ENCODE measurements at places on chromosomes 1 and 21. TPM values are rescaled to one million over a fixed set of nuclear protein-coding genes. Genes with fewer than 3 reads are reported as not detected.
A peak's percentile ranks its signal among the peaks of the same experiment; 100 is the strongest.

GRCh38 chr1:24875257-24875656, 54.8 kb downstream of the RUNX3 start:
- DNase-seq: no peak

GRCh38 chr1:174946031-174946430, 53.7 kb upstream of the CACYBP start:
- no peak for DNase-seq

- no peak for DNase-seq
Observed at GRCh38 chr1:216929870-216930582, 206.8 kb upstream of the ESRRG start.

GRCh38 chr21:25953659-25954058, 216.9 kb downstream of the APP start:
- no peak for DNase-seq

DNA sequence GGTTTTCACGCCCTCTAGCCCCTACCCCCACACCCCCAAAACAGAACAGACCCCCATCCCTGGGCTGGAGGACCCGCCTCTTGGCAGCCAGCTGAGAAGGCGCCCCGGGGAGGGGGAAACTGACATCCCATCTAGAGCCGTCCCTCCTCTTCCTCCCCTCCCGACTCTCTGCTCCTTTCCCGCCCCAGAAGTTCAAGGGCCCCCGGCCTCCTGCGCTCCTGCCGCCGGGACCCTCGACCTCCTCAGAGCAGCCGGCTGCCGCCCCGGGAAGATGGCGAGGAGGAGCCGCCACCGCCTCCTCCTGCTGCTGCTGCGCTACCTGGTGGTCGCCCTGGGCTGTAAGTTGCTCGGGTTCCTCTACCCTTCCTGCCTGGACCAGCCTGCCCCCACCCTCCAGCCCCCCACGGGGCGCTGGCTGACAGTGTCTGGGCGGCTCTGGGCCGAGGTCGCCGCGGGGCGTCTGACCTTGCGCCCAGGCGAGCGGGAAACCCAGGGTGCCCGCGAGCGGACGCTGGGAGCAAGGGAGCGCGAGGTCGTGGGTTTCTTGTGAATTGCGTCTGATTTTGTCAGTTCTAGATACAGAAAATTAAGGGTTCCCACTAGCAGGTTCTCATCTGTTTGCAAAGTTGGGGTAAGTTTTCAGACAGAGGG, 618 bp downstream of the JAM2 start:
- peak; percentile 42 for DNase-seq

- no peak for DNase-seq
Observed at GRCh38 chr21:34189506-34189905, 116.1 kb downstream of the MRPS6 start.

DNA sequence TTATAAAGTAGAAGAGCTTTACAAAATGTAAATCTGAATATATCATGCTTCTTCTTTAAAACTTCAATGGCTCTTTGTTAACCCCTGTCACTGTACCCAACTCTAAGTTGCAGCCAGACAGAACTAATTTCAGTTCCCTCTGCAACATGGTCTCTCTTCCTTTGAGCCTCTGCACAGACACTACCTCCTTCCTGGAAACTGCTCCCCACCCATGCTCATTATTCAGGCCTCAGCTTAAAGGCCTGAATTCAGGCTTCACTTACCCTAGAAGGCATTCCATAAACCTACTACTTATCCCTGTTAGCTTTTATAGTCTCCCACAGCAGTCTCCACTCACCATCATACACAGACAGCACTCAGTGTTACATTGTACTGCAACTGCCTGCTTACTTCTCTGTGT, 2.6 kb upstream of the EEIG2 start:
- DNase-seq: no peak

DNA sequence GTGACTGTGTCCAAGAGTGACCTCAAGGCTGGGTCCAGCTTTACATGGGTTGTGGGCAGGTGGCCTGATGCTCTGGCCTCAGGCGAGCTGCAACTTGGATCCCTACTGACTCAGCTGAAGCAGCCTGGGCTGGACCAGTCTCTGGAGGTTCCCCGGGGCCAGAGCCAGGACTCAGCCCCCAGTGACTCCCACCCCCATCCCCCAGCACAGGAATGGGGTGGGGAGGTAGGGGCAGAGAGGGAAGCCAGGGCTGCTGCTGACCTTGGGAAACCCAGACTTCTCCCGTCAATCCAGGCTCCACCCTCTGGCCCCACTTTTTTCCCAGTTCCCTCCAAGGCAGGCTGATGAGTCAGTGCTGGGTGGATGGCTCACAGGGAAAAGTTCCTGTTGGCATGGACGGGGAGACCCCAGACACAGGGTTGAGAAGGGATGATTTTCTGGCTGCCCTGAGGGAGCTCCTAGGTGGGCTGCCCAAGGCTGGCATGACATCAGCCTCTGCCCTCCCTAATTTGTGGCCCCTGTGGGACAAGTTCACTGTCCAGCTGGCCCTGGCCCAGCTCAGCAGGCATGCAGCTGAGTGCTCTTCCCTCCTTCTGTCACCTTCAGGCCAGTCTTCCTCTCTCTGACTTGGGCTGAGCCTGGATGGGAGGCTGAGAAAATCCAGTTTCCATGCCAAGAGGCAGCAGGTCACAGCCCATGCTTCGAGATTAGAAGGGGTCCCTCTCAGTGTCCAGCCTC, 2.2 kb downstream of the ZC3H12A start:
- peak; percentile 84 for DNase-seq

- DNase-seq: peak; percentile 87
Observed at GRCh38 chr1:26284597-26285347, 4.9 kb downstream of the SH3BGRL3 start.

- no peak for DNase-seq
Observed at GRCh38 chr1:183235503-183235902, 49.4 kb downstream of the LAMC2 start.

DNA sequence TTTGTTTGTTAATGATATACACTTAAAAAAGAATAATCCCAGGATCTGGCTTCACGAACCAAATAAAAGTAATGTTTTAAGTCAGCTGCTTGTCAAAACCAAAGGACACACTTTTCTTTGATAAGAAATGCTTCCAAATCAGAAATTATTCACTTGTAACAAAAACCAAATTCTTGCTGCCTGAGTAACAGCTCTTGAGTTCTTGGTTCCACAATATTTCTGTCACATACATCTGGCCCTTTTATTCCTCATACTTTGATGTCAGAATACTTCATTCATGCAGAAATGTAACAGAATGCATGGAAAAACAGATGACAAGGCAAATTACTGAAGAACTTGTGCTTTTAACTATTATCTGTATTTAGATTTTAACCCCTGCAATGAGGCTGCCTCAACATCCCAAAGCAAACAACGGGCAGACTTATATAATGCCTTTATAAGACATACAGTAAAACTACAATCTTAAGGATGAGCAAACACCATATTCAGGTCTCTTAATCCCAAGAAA, 1.5 kb downstream of the VAMP4 start:
- no peak for DNase-seq

DNA sequence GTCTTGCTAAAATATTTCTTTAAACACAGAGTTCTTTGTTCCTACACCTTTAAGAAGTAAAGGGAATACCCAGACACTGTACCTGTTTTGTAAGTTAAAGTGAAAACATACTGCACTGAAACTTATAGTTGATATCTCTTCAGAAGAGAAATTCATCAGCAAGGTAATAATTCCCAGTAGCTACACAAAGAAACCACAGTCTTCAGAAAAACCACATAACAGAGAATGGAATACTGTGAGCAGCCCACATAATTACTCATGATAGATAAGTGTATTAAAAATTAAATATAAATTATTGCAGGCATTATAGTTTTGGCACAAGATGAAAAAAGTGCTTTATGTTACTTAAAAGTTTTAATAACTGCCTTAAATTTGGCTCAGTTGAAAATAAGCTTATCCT, 276.6 kb downstream of the SETD4 start:
- DNase-seq: no peak

DNA sequence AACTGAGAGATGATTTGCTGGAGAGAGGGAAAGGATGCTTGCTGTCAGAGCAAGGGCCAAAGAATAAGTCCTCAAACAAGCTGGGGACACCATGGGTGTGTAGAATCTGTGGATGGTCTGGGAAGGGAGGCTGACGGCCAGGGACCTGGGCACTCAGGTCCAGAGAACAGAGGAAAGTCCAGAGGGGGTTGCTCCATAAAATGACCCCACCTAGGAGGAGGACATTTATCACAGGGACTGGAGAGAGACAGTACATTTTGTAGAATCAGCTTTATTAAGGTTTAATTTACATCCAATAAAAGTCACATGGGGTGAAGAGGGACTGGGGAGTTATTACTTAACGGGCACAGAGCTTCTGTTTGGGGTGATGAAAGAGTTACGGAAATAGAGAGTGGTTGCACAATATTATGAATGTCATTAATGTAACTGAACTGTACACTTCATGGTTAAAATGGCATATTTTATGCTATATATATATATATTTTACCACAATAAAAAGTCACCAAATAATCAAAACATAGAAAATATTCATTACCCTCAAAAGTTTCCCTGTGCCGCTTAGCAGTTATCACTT, 73.0 kb upstream of the ABCD3 start:
- DNase-seq: no peak

GRCh38 chr1:227268943-227269342, 49.3 kb downstream of the CDC42BPA start:
- DNase-seq: no peak

DNA sequence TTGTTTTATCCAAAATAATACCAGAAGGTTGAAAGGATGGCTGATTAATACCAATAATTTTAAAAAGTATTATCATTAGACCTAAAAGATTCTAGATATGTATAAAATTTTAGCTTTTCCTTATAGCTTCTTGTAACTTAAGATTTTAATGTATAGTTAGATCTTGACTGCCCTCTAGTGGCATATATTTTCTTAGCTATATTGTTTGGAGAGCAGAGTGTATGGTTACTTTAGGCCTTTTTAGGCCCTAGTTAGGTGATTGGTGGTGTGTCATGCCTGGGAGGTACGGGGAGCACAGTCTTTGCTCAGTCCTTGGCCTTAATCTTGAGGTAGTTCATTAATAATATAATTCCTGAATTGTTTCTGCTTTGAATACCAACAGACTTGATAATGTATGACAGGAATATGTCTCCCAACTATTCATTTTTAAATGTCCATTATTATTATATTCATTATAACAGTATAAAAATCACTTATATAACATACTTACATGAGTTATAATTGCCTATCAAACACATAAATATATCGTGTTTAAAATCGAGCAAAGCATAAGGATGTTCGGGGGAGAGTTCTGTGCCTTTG, 328.4 kb downstream of the ZP4 start:
- no peak for DNase-seq

DNA sequence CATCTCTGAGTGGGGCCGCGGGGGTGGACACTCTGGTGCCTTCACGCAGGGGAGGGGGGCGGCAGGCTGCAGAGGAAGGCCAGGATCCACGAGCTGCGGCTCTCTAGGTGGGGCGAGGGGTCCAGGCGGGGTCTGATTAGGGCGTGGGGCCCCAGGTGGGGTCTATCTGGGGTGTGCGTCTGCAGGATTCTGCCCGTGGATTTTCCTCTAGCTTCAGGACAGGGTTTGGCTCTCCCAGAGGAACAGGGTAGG, 6.3 kb downstream of the JMJD4 start:
- DNase-seq: no peak

GRCh38 chr21:45027241-45028196, 46.9 kb upstream of the ADARB1 start:
- no peak for DNase-seq

DNA sequence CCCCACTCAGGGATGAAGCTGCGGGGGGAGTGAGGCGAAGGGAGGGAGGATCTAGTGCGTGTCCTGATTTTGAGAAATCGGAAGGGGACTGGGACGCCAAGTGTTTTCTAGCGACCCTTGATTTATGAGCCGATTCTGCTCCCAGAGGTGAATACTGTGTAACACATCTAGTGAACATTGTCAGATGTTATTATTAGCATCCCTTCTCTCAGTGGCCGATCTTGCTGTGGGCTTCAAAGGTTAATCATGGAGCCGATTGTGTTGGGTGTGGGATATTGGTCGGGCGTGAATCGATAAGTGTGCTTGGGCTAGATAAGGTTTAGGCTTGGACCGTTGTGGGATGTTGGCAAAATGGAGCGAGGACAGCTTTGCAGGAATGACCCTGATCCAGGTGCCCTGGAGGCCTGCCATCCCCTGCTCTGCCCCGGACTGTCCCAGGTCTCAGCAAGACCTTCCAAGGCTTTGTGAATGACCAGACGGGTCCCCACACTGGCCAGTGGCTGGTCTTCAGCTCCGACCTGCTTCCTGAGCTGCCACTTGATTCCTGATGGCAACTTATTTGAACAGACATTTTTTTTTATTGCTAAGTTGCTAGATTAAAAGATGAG, 2.2 kb downstream of the AJAP1 start:
- DNase-seq: peak; percentile 47

DNA sequence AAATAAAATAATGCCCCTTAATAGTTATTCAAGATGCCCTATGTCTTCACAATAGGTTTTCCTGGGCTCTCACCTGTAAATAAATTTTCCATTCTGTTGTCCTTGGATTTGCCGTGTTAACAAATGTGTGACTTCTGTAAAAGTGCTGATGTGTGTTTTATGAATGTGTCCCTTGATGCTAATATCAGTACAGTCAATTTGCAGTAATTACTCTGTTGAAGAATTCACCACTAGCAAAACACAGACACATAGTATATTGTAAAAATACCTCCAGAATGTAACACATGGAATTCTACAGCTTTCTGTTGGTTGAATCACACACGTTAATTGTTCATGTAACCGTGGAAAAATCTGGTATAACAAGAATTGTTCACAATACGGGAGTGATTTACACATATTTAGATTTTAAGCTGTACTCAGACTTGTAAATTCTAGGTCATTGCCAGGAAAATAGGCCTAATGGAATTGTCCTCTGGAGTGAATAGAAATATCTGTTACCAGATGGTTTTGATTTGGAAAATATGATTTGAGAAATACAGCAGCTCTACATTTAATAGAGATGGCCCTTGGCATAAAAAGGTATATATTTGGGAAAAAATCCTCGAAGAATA, 36.7 kb upstream of the KCNK2 start:
- no peak for DNase-seq

DNA sequence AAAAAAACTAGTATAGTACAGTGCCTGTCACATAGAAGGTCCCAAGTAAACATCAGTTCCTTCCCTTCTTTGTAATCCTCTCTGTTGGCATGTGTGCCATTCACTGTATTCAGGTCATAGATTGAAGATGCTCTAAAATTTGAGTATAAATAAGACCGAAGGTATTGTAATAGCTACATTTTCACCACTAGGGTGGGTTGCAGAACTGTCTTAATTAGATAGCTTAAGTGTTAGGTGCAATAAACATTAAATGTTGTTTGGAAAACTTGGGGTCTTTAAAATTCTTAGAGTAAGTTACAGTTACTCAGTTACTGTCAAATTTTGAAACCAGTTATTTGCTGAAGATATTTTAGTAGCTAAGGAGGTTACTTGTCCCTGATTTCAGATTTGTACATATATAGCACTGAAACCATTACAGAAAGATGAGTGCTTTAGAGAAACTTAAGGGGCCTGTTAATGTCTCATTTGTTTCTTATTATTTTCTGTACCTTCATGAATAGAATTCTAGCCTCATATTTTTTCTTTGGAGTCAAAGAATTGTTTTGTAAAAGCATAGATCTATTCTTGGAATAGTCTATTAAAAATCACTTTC, 24.3 kb downstream of the PER3 start:
- no peak for DNase-seq

GRCh38 chr1:116352349-116352813, 20.7 kb upstream of the ATP1A1 start:
- no peak for DNase-seq

GRCh38 chr21:44260066-44260465, 1.6 kb downstream of the DNMT3L start:
- no peak for DNase-seq

Gene PPM1J
- polyA plus RNA-seq: 6.4 TPM

Gene LCE1B
- polyA plus RNA-seq: not detected

Gene GPR161
- polyA plus RNA-seq: 2.3 TPM

Gene MKNK1
- 27.8 TPM for polyA plus RNA-seq

Gene ANGPTL1
- 19.1 TPM for polyA plus RNA-seq

Gene PADI2
- polyA plus RNA-seq: 0.07 TPM

Gene KCNJ10
- polyA plus RNA-seq: 0.14 TPM

Measured in right cardiac atrium (tissue), 5 donors.